ENCODE measurements at places on chromosomes 2 and 18.

- no peak for DNase-seq
Observed at GRCh38 chr2:217743966-217744761, 258.6 kb downstream of the TNS1 start.

- DNase-seq, result no peak
Observed at GRCh38 chr18:55635439-55635838, 47.4 kb upstream of the TCF4 start.

GRCh38 chr2:205644018-205644417 is 38.3 kb upstream of the NRP2 start:
- DNase-seq, result no peak

GRCh38 chr2:195356920-195357440 is 300.0 kb upstream of the SLC39A10 start:
- no peak for DNase-seq

GRCh38 chr2:9666306-9666705 is 35.5 kb upstream of the YWHAQ start:
- DNase-seq, result no peak

- no peak for DNase-seq
Observed at GRCh38 chr2:168685600-168686451, 116.6 kb upstream of the NOSTRIN start.

- DNase-seq, result no peak
Observed at GRCh38 chr2:21017748-21018276, 26.1 kb downstream of the APOB start.

DNA sequence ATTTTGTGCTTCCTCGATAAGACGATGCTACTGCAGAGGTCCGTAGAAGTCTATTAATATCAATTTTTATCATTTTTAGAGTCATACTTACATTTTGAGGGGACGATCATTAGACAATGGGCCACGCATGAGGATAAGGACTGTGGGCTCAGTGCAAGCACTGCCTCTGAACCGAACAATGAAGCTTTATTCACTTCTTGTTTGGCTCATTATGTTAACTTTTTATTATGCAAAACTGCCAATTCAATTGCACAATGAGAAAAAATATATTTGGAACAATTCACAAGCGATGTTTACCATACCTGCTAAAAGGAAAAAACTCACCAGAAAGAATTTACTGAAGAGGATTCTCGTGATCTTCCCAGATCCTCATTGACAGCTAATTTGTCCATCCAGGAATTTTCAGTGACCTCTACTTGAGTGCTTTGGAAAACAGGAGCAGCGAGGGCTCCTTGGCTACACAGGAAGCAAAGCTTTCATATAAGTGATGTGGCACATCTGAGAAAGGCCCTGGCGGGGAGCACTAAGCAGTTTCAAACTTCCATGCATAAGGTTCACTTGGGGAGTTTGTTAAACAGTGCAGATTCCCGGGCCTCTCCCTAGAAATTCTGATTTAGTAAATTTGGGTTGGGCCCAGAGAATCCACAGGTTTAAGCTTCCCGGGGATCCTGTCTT is 13.3 kb upstream of the CAPN13 start:
- DNase-seq, result no peak

DNA sequence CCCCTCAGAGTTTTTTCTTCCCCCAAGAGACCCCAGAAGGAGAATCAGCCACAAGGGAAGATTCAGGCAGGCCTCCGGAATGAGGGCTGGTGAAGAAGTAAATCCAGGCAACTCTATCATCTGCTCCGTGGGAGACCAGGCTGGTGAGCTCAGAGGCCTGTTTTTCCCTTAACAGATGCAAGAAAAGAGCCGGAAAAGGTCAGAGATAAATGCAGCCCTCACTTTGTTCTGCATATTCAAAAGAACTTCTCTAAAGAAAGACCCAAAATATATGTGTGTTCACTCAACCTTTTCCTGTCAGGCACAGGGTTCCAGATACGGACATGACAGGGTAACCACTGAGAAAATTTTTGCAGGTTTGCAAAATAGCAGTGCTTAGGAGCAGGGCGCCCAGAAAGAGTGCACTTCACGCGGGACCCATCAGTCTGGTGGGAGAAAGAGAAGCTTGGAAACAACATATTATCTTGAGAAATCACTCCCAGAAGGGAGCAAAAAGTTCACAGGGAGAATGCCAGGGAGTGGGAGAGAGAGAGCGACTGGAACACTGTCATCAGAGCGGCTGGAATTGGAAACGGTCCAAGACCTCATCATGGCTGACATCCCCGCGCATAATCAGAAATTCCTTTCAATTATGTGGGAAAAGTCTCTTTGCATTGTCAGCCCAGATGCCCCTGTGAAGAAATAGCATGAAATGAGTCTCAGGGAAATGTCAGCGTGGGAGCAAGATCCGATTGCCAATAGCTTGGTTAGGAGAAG is 244.8 kb upstream of the SLC14A2 start:
- no peak for DNase-seq

DNA sequence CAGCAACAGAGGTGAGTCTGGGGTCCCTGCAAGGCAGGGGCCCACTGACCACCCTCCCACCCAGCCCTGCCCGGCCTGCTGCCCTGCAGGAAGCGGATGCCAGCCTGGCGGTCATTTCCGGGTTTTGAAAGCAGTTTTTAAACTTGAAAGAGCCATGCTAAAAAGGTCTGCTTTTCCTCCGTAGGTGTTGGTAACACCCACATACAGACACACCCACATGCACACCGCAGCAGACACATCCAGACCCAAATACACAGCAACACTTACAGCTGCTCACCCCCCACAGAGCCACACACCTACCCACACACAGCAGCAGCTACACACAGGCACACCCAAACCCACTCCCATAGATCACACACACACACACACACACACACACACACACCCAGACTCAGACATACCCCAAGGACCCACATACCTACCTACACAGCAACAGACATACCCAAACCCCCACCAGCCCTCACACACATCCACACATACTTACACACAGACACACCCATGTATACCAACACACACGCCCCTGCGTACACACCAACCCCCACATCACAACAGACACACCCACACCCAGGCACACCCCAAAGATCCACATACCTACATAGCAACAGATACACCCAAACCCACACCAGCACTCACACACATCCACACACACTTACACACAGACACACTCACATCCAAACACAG is 7.6 kb downstream of the ZFP36L2 start:
- DNase-seq, result no peak

DNA sequence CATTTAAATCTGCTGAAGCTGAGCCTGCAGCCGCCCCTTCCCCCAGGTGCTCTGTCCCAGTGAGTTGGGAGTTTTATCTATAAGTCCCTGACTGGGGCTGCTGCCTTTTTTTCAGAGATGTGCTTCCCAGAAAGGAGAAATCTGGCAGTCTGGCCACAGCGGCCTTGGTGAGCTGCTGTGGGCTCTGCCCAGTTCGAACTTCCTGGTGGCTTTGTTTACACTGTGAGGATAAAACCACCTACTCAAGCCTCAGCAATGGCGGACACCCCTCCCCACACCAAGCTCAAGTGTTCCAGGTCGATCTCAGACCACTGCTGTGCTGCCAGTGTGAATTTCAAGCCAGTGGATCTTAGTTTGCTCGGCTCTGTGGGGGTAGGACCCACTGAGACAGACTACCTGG is 97.3 kb downstream of the ACAA2 start:
- DNase-seq, result no peak

DNA sequence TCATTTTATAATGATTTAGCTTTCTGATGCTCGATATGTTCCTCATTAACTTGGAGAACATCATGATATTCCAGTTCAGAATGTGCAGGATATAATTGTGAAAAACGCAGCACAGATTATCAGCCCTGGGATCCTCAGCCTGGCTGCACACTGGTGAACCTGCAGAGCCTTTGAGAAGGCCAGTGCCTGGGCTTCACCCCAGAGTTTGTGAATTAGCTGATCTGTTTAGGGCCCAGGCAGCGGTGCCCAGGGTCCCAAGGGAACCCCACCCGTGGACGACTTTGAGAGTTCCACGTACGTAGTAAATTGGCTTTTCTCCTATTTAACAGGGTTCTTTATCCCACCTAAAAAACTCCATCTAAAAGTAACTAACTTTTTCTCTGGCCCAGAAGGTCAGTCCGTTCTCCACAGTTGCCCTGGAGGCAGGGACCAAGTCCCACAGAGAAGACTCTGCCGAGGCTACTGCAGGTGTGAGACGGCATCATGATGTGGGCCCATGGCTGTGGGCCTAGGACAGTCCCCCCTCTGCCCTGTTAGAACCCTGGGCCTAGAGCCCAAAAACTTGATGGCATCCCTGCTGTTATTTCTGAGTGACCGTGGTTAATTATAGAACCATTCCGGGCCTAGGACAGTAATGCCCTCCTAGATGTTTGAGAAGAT is 39.6 kb upstream of the RPL31 start:
- no peak for DNase-seq

GRCh38 chr2:169562519-169562918 is 11.1 kb downstream of the FASTKD1 start:
- no peak for DNase-seq

- DNase-seq, result no peak
Observed at GRCh38 chr2:168781191-168781817, 21.1 kb upstream of the NOSTRIN start.

DNA sequence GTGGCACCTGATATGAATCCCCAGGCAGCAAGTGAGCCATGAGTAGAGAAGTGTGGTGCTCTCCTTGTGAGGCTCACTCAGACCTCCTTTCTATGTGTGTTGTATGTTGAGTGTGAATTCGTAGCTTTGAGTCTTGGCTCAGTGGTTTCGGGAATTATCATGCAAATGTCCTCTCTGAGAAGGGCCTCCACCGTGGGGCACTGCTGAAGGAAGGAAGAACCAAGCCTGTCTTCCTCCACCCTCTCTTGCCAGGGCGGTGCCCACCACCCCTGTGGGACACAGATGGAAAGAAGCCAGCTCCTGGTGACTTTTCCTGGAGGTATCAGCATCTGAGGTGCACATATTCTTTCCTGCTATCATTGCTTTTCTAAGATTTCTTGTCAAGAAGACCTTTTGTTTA is 156.1 kb downstream of the MYT1L start:
- no peak for DNase-seq

GRCh38 chr2:232879618-232880494 is 9.8 kb downstream of the SNORC start:
- no peak for DNase-seq

DNA sequence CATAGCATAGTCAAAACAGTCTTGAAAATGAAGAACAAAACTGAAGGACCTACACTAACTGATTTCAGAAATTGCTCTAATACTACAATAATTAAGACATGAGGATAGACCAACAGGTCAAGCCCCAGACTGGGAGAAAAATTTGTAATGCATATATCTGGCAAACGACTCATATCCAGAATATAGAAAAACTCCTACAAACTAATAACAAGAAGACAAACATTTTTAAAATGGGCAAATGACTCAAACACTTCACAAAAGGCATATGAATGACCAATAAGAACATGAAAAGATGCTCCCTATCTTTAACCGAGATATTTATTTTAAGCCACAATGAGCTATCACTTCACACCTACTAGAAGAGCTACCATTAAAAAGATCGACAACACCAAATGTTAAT is 14.2 kb downstream of the TGFBRAP1 start:
- no peak for DNase-seq

DNA sequence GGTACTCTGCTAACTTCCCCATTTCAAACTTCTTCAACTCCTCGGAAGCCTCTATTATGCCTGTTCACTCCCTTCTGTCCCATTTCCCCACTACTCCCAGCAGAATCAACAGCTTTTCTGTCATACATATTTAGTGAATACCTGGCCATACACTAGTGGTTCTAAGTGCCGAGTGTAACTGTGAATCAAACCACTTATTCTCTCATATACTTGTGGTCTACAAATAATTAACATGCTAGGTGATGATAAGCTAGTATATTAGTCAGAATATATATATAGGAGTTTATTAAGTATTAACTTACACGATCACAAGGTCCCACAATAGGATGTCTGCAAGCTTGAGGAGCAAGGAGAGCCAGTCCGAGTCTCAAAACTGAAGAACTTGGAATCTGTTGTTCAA is 150.7 kb downstream of the CCDC102B start:
- no peak for DNase-seq

DNA sequence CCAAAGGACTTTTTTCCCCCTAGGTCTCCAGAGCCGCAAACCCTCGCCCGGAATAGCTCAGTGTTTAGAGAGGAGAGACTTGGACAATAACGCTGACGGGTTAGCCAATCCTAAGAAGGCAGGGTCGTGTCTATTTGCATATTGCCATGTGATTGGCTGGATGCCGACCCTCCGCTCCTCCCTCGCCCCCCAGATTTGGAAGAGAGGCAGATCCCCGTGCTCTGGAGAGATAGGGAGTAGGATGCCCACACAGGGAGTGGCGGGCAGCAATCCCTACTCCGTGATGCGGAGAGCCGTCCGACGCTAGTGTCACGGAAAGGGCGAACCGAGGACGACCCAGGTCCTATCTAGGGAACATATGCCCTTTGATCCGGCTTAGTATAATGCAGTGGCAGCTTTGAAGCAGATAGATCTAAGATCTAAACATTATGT is 1.4 kb downstream of the WNT6 start:
- DNase-seq, result peak; percentile 92

DNA sequence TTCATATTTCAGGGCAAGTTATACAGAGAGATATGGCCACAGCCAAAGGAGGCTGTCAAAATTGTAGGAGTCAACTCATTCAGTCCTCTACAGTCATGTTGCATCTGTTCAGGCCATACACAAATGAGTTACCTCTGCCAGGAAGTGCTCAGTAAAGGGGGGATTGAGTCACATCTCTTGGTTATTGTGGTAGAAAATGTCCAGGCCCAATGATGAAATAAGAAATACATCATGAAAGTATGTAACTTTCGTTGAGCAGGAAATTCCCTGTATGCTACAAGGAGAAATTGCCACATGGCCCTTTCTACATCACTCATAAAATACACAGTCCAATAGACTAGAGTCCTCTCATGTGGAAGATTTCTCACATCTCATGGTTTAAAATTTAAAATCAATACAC is 103.9 kb upstream of the COL3A1 start:
- no peak for DNase-seq

DNA sequence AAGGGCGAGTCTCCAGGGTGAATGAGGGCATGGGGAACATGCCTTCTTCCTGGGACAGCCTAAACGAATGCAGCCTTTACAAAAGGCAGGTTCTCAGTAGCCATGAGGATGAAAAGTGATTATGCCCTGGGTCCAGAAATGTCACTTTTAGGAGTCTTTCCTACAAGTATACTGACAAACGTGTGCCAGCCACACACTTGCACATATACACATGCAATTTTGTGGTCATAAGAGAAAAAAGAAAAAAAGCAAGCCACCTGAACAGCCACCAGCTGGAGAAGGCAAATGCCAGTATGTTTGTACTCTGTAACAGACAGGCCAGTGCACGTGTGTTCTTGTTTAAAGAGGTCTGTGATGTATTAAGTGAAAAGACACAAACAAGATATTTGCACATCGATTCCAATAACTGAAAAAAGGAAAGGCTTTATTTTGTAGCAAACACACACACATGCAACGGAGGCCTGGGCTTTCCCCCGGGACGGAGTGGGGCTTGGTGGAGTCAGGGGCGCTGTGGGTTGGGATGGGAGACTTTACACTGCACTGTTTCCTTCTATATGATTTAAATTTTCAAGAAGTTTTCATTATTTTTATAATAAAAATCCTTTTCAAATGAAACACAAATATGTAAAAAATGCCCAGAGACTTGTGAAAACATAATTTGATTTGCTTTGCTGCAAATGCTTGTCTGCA is 108.4 kb downstream of the FAM210A start:
- DNase-seq, result no peak
